Activated T-cell treated with anti-CD3 and anti-CD28 coated beads, Interleukin-2, amount 50 U/mL, for 72 hours (primary cell): ENCODE measurements at places on chromosomes 11 and 22.

GRCh38 chr11:19508165-19508564, 204.5 kb upstream of the NAV2 start:
- H3K4me1 ChIP-seq = no peaks in the 10 kb centered on the region
- H3K27ac ChIP-seq = no peak overlapping the region
- H3K4me3 ChIP-seq = no peak overlapping the region
- H3K27me3 ChIP-seq = peaks cover 19% of the 10 kb centered on the region
- H3K36me3 ChIP-seq = no peaks in the 10 kb centered on the region

DNA sequence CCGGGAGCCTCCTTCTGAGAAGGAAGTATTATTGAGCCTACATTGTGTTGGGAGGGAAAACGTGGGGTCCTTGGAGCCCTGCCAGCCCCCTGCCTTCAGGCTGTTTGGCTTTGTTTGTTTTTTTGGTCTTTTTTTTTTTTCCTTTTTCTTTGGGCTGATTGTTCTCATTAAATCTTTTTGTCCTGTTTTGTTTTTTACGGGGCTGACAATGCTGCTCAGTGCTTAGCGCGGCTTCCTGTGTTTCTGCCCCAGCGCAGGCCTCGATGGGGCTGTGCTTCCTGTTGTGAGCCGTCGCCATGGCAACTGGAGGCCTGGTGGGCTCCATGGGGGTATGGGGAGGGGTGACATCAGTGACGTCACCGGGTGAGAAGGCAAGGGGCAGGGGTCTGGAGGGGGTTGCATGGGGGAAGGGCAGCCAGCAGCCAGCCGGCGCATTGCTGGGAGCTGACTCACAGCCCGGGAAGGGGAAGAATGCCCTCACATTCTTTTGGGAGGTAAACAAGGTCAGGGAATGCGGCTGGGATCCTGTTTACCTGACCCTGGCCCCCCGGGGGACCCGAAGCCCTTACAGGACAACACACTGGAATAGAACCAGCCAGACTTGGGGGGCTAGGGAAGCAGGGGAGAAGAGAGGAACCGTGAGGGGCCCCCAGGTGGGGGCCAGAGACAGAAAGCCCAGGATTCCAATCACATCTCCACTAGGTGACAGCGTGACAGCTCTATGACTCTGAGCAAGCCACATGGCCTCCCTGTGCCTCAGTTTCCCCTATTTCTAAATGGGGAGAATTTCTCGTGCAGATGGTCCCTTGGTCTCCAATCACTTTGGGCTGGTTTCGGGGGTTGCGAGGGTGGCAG, 22.2 kb upstream of the CBX7 start:
- H3K36me3 ChIP-seq = no peaks in the 10 kb centered on the region
- peaks cover 3% of the 10 kb centered on the region for H3K27me3 ChIP-seq
- DNase-seq = peak; percentile 45
- peak overlapping the region; percentile 76 for H3K4me3 ChIP-seq

- H3K27me3 ChIP-seq = peaks cover 12% of the 10 kb centered on the region
- H3K4me3 ChIP-seq = no peak overlapping the region
- H3K4me1 ChIP-seq = peaks cover 7% of the 10 kb centered on the region
- DNase-seq = no peak
Observed at GRCh38 chr11:102006835-102007566, 40.2 kb upstream of the CFAP300 start.

DNA sequence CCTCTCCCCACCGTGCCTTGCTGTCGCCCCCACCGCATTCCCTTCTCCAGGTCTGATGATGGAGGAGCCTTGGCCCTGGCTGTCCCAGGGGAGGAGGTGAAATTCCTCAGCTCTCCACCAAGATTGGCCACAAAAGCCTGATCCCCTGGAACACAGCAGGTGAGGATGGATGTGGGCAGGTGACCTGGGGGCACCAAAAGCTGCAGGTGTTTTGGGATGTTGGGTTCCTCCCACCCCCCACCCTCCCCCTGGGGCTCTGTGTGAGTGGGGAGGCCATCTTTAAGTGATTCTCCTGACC, 639 bp downstream of the TRIOBP start:
- no peak for DNase-seq
- H3K4me3 ChIP-seq = no peak overlapping the region
- H3K27ac ChIP-seq = no peak overlapping the region
- no peaks in the 10 kb centered on the region for H3K27me3 ChIP-seq

- peaks cover 85% of the 10 kb centered on the region for H3K27me3 ChIP-seq
- H3K36me3 ChIP-seq = no peaks in the 10 kb centered on the region
- DNase-seq = no peak
- H3K27ac ChIP-seq = no peak overlapping the region
Observed at GRCh38 chr11:20608934-20609333, 9.5 kb downstream of the SLC6A5 start.

GRCh38 chr11:71428861-71429435, 19.2 kb downstream of the DHCR7 start:
- no peak overlapping the region for H3K27ac ChIP-seq
- H3K36me3 ChIP-seq = no peaks in the 10 kb centered on the region
- H3K4me1 ChIP-seq = peaks cover 12% of the 10 kb centered on the region
- no peaks in the 10 kb centered on the region for H3K27me3 ChIP-seq
- no peak overlapping the region for H3K4me3 ChIP-seq

DNA sequence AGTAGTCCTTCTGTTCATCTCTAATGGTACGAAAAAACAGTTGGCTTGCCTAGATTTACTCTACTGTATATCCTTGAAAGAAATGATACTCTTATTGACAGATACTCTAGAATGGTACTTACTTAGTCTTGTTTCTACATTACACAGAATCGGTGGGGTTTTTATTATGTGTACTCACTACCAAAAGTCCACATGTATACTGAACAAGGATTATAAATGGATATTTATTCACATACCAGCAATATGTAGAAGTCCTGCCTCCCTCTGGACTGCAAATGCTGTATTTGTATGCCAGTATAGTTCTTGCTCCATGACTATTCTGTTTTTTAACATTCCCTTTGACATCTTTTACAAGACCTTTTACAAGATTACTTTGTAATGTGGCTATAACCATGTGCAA, 13.9 kb downstream of the PCF11 start:
- no peaks in the 10 kb centered on the region for H3K27me3 ChIP-seq
- peaks cover 20% of the 10 kb centered on the region for H3K36me3 ChIP-seq
- no peak for DNase-seq
- peak overlapping the region; percentile 73 for H3K27ac ChIP-seq
